ENCODE measurements at places on chromosomes 11 and 22.

DNA sequence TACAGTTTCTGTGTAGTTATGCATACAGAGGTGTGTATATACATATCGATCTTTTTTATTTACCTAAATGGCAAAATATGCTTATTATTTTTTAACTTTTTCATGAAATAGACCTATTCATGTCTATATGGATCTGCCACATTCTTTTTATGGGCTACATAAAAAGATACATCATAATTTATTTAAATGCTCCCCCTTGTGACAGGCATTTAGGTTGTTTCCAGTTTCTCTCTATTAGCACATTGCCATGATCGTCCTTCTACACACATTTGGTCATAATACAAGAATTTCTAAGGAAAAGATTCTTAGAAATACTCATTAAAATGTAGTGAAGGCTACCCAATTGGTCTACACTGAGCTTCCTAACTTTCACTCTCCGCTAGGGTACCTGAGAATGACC lies 1067.4 kb downstream of the OPCML start:
- DNase-seq, result peak; percentile 7

- DNase-seq, result no peak
Measured at GRCh38 chr22:38415046-38415445, 40.0 kb downstream of the KCNJ4 start.

GRCh38 chr11:67436459-67437081 lies 912 bp downstream of the PTPRCAP start:
- DNase-seq, result peak; percentile 28

- no peak for DNase-seq
Measured at GRCh38 chr11:78023426-78023825, 350 bp upstream of the KCTD14 start.

- no peak for DNase-seq
Measured at GRCh38 chr11:132186699-132187098, 816.3 kb downstream of the NTM start.
